ENCODE measurements at places on chromosomes 16 and 17. TPM values are rescaled to one million over a fixed set of nuclear protein-coding genes. Genes with fewer than 3 reads are reported as not detected.

GRCh38 chr17:31808521-31809050 lies 50.5 kb downstream of the COPRS start:
- H3K27me3 ChIP-seq, result no peaks in the 10 kb centered on the region
- no peak for DNase-seq
- H3K4me1 ChIP-seq, result no peaks in the 10 kb centered on the region

The CCDC102A gene
- total RNA-seq, result 13.1 TPM

- H3K4me1 ChIP-seq, result peaks cover under 1% of the 10 kb centered on the region
- no peak overlapping the region for H3K4me3 ChIP-seq
- DNase-seq, result no peak
- H3K36me3 ChIP-seq, result no peaks in the 10 kb centered on the region
These were observed 114.9 kb downstream of the TRIM37 start for GRCh38 chr17:58991718-58992331.

DNA sequence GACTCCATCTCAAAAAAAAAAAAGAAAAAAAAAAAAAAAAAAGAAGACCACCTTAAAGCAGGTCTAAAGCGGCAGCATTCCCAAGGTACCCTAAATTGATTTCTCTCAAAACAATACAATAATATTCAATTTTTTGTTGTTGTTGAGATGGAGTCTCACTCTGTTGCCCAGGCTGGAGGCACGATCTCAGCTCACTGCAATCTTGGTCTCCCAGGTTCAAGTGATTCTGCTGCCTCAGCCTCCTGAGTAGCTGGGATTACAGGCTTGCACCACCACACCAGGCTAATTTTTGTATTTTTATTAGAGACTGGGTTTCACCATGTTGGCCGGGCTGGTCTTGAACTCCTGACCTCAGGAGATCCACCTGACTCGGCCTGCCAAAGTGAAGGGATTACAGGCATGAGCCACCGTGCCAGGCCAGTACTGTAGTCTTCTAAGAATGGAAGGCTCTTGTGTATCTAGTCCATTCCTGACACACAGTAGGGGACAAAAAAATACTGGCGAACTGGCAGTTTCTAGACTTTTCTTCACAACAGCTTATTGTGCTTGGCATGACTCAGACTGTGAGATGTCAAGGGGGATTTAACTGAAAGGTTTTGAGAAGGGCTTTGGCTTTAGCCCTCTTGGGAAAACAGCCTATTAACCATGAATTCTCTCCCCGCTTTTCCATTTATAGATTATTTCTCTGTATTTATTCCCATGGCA lies 17.3 kb downstream of the CDR2 start:
- no peaks in the 10 kb centered on the region for H3K27me3 ChIP-seq
- no peak overlapping the region for H3K4me3 ChIP-seq
- H3K36me3 ChIP-seq, result no peaks in the 10 kb centered on the region
- DNase-seq, result no peak

- H3K4me1 ChIP-seq, result peaks cover under 1% of the 10 kb centered on the region
- no peaks in the 10 kb centered on the region for H3K36me3 ChIP-seq
- H3K4me3 ChIP-seq, result no peak overlapping the region
- DNase-seq, result no peak
These were observed 11.8 kb downstream of the IRX5 start for GRCh38 chr16:54942353-54942943.

GRCh38 chr17:73991260-73991659 lies 212.2 kb upstream of the RPL38 start:
- no peaks in the 10 kb centered on the region for H3K4me1 ChIP-seq
- H3K4me3 ChIP-seq, result no peak overlapping the region
- no peaks in the 10 kb centered on the region for H3K36me3 ChIP-seq
- H3K27me3 ChIP-seq, result no peaks in the 10 kb centered on the region

GRCh38 chr16:84150926-84151325 lies 5.8 kb downstream of the DNAAF1 start:
- H3K27me3 ChIP-seq, result no peaks in the 10 kb centered on the region
- H3K4me1 ChIP-seq, result peaks cover 5% of the 10 kb centered on the region
- no peak overlapping the region for H3K27ac ChIP-seq
- no peak overlapping the region for H3K4me3 ChIP-seq
- H3K36me3 ChIP-seq, result no peaks in the 10 kb centered on the region
- DNase-seq, result no peak

DNA sequence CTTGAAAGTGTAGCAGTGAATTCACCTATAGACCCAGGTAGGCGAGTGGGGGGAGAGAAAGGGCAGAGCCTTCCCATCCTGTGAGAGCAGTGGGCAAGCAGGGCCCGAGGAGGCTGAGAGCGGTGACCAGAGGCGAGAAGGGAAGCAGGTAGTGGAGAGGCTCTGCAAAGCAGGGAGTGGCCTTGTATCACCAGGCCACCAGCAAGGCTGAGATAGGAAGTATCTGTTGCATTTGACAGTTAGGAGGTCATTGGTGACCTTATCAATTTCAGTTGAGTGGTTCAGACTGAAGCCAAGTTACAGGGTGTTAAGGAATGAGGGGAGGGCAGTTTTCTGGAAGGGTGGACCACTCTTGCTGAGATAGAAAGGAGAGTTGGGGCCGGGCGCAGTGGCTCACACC lies 10.7 kb upstream of the HSD3B7 start:
- no peak overlapping the region for H3K27ac ChIP-seq
- H3K36me3 ChIP-seq, result no peaks in the 10 kb centered on the region
- H3K4me3 ChIP-seq, result no peak overlapping the region
- H3K4me1 ChIP-seq, result no peaks in the 10 kb centered on the region
- no peaks in the 10 kb centered on the region for H3K27me3 ChIP-seq
- DNase-seq, result no peak

DNA sequence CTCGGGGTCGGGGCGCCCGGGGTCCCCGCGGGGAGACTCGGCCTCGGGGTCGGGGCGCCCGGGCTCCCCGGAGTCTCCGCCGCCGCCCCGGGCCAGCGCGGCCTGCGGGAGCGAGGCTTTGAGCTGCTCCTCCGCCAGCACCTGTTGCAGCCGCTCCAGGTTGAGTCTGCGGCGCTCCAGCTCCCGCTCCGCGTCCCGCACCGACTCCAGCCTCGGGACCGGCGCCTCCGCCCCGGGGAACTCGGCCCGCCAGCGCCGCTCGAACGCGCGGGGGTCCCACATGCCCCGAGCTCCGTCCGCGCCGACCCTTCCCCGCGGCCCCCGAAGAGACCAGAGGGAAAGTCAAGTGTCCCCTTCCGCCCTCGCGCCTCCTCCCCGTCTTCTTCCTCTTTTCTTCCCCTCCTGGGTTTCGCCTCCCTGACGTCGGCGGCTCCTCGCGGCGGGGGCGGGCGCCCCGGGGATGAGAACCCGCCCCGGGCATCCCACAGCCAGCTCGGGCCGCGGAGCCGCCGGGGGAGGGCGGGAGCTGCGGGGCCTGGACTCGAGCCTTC lies 40.8 kb upstream of the BHLHA9 start:
- peak overlapping the region; percentile 63 for H3K4me3 ChIP-seq
- peak; percentile 48 for DNase-seq
- H3K27me3 ChIP-seq, result no peaks in the 10 kb centered on the region
- H3K4me1 ChIP-seq, result peaks cover 5% of the 10 kb centered on the region
- H3K36me3 ChIP-seq, result no peaks in the 10 kb centered on the region

DNA sequence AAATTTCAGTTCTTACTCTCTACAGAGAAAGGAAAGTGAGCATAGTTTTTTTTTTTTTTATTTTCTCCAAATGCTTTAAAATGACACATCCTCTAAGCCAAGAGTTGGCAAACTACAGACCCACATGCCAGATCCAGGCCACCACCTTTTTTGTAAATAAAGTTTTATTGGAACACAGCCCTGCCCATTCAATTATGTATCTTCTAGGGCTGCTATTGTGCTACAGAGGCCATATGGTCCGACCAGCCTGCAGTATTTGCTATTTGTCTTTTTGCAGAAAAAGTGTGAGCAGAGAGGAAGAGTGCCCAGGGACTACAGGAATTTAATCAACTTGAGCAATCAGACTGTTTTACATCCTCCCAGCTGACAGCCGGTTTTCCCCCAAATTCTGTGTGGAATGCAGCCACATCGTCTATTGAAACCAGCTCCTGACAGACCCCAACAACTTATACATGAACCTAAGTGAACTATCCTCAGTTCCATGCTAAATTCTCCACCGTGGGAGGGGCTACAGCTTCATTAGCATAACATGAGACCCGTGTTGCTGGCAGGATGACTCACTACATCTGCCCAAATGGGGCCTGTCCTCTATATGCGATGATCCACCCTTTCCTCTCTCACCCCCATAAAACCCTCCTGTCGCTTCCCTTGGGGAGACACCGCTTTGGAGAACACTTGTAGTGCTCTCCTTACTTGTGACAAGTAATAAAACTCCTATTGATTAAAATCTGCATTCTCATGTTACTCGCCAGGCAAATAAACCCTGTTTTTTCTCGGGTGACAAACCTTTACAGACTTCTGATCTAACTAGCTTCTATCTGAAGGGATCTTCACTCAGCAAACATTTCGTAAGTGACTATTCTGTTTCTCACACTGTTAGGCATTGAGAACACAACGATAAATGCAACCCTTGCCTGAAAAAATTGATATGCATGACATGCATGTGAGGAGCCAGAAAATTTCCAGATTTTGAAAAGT lies 149.4 kb upstream of the HS3ST3A1 start:
- no peaks in the 10 kb centered on the region for H3K4me1 ChIP-seq
- H3K4me3 ChIP-seq, result no peak overlapping the region
- H3K36me3 ChIP-seq, result no peaks in the 10 kb centered on the region
- DNase-seq, result no peak
- no peak overlapping the region for H3K27ac ChIP-seq
- H3K27me3 ChIP-seq, result no peaks in the 10 kb centered on the region

- no peak overlapping the region for H3K27ac ChIP-seq
- H3K36me3 ChIP-seq, result no peaks in the 10 kb centered on the region
- peak; percentile 93 for DNase-seq
- no peaks in the 10 kb centered on the region for H3K4me1 ChIP-seq
- no peak overlapping the region for H3K4me3 ChIP-seq
These were observed 1.5 kb downstream of the CCL1 start for GRCh38 chr17:34361478-34362061.

- no peak overlapping the region for H3K4me3 ChIP-seq
- H3K27ac ChIP-seq, result no peak overlapping the region
- no peak for DNase-seq
- H3K4me1 ChIP-seq, result peaks cover 19% of the 10 kb centered on the region
- no peaks in the 10 kb centered on the region for H3K27me3 ChIP-seq
- no peaks in the 10 kb centered on the region for H3K36me3 ChIP-seq
These were observed 28.7 kb upstream of the DNAI2 start for GRCh38 chr17:74245145-74245831.

DNA sequence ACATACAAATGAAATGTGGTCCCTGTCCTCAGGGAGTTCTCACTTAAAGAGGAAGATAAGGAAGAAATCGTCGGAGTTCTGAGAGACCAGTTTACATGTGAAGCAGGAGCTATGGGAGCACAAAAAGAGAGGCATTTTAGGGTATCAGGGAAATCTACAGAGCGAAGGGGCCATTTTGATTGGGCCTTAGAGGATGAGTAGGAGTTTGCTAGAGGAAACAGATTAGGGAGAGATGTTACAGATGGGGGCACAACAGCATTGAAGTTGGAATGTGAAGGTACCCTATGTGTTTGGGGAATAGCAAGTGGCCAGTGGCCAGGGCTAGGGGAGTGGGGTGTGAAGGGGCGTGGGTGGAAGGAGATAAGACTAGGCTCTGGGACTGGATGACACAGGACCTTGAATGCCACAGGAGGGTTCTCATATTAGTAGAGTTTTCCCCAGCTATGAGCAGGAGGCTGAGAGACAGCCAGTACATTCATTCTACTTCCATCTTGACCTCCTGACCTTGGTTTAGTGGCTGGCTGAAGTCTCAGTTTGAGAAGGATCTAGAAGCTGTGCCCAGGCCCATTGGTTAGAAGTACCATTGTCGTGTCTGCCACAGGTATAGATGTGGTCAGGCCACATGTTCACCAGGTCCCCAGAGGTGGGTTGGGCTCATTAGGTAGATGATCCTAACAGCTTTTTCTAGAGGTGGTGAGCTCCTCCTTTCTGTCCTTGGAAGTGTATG lies 34.8 kb downstream of the CPNE2 start:
- DNase-seq, result no peak
- no peaks in the 10 kb centered on the region for H3K36me3 ChIP-seq
- no peak overlapping the region for H3K27ac ChIP-seq
- H3K4me3 ChIP-seq, result no peak overlapping the region

- peak overlapping the region; percentile 51 for H3K4me3 ChIP-seq
- H3K36me3 ChIP-seq, result no peaks in the 10 kb centered on the region
- no peak for DNase-seq
- H3K4me1 ChIP-seq, result peaks cover 39% of the 10 kb centered on the region
- H3K27me3 ChIP-seq, result no peaks in the 10 kb centered on the region
These were observed 6.2 kb downstream of the CORO6 start for GRCh38 chr17:29616300-29617048.

The CD300E gene
- 0.31 TPM for total RNA-seq

DNA sequence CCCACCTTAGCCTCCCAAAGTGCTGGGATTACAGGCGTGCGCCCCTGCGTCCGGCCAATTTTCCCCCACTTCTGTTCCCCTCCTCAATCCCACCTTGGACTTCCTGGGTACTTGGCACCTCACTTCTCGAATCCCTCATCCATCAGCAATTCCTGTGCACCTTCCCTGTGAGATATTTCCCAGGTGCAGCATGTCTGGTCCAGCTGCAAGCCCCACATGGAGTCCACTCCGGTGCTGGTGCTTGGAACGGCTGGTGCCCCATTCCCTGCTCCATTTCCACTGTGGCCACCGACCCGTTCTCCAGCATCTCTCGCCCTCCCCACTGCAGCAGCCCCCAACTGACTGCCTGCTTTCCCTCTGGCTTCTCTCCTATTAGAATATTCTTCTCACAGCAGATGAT lies 35.3 kb downstream of the NOL11 start:
- DNase-seq, result no peak
- no peaks in the 10 kb centered on the region for H3K27me3 ChIP-seq
- H3K27ac ChIP-seq, result no peak overlapping the region
- peaks cover 4% of the 10 kb centered on the region for H3K4me1 ChIP-seq
- no peaks in the 10 kb centered on the region for H3K36me3 ChIP-seq

DNA sequence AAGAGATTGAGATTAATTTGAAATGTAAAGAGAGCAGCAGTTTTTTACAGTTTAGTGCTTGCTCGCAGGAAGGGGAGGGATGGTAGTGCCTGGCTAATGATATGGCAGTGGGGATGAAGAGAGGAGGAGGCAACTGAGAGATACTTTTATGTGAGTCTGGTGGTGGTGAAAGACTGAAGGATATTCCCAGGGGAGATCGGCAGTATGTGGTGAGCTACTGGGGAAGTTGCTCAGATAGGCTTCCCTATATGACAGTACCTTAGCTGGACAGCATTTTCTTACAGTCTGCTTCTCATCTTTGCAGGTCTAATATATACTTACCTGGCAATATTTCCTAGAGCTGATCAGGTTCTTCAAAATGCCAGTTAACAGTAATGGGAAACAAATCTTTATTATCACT lies 8.6 kb downstream of the CEP95 start:
- no peaks in the 10 kb centered on the region for H3K27me3 ChIP-seq
- H3K4me3 ChIP-seq, result no peak overlapping the region
- DNase-seq, result no peak
